ENCODE measurements at places on chromosomes 7 and 10.

DNA sequence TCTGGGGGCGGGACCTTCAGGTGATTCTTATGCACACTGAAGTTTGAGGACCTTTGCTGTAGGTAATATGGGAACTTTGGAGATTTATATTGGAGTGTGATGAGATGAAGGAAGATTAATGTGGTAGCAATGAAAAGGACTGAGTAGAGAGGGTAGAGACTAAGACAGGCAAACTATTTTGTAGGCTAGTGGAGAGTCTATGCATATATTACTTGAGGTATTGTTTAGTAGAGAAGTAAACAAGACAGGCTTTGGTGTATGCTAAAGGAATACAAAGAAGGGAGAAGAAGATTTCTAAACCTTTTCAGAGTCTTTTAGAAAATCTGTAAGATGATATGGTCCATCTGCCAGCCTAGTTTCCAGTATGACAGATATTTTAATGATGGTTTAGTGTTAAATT lies 129.1 kb downstream of the EXOC4 start:
- DNase-seq, result no peak

DNA sequence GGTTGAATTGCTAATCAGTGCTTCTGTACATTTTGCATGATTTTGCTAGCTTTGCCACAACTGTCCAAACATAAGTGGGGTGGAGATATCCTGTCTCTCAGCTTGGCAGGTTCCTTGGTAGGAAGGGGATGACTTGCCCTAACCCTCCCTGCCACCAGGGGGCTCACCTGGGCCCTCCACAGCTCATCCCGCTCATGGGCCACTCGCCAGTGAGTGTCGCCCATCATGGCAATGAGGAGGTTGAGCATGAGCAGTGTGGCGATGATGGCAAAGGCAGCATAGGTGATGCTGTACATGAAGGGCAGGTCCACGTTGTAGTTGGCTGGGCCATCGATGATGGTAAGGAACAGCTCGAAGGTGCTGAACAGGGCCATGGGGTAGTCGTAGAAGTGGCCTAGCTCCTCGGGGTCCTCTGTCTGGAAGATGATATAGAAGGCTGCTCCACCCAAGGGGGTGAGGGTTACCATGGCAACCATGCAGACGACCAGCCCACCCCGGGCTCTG lies 12.2 kb downstream of the TRPV6 start:
- no peak for DNase-seq

DNA sequence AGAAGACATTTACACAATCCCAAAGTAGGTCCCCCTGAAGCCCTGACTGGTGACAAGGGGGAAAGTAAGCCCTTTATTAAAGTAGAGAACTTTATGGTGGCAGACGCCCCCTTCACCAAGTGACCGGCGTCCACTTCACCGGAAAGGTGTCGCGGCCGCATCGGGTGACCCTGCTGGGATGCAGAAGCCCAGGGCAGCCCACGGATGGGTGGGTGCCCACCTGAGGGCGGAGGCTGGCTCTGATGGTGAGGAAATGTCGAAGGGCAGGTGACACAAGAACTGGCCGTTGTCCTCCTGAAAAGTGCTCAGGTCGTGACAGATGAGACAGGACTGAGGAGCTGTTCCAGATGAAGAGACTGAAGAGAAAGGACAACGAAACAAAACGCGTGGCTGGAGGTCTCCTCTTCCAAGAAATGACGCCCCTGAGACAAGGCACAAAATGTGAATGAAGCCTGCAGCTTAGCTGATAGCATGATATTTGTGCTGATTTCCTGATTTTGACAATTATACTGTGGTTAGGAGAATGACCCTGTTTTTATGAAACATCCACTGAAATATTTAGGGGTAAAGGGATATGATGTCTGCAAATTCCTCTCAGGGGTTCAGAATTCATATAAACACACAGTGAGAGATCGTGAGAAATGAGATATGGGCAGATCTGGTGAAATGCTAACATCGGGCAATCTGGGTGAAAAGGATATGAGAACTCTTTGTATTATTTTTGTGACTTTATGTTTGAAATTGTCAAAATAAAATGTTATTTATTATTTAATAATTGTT lies 123.9 kb downstream of the PRKAG2 start:
- DNase-seq, result no peak

DNA sequence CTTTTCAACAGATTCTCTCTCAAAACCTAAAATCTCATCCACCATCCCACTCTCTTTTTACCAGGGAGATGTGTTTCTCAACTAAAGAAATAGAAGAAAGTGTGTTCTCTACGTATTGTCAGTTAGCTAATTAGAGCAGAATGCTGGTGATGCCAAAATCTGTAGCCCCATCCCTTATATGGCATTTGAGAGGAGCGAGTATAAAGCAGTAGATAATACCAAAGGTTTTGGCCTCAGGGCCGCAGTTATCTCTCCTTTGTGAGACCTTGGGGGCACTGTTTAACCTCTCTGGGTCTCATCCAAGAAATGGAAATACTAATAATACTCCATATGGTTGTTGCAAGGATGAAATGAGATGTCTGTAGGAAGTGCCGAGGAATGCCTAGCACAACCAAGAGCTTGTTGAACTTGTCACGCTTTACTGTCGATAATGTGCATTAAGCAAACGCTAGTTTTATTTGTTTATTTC lies 456 bp upstream of the DLD start:
- DNase-seq, result no peak

GRCh38 chr10:25639646-25640045 lies 294.4 kb upstream of the MYO3A start:
- no peak for DNase-seq

DNA sequence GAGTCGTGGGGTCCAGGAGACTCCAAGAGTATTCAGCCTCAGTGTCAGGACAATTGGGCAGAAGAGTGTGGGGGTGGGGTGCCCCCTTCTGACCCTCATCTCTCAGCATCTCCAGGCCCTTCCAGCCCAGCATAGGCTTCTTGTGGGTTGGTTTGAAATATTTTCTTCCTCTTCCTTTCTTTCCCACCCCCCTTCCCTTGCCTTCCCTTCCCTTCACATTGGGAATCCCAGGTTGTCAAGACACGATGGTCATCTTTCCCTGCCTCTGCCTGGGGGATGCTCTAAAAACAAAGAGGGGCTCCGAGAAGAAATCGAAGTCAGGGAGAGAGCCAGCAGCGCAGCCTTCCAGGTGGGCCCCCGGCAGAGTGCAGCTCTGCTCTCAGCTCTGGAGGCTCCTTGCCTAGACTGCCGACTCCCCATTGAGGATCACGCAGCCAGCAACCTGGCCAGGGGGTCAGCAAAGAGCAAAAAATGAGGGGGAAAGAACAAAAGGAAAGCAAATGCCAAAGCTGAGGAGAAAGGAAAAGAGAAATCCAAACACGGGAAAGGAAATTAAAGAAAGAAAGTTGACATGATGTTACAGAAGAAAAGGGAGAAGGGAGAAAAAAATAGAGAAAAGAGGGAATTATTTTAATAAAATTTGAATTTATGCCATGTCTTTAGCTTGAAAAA lies 1.5 kb downstream of the PAX2 start:
- DNase-seq, result no peak

DNA sequence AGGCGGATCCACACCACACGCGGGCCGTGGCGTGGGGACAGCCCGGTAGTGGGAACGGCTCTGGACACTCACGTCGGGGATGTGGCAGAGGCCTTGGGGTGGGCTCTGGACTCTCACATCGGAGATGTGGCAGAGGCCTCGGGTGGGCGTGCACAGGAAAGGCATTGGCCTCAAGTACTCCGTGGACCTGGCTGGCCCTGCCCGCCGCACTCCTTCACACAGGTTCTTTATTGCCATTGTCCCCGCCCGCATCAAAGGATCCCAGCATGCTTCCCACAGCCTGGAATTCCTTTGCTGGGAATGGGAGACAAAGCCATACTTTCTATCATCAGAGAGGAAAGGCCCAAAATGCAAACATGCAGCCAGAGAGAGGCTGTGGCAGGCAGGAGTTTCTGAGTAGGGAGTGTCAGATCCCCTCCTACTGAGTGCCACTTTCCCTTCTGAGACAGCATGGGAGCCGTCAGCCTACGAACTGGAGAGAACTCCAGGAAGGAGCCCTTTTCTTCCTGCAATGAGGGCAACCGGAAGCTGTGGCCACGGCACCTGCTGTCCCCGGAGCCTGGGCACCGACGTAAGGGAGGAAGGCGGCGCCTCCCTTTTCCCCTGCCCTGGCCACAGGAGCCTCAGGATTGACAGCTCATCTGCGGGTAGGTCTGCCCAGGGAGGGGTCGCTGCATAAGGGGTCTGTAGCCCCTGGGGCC lies 51.5 kb downstream of the RBM17 start:
- DNase-seq, result no peak

GRCh38 chr10:78065611-78066010 lies 31.9 kb downstream of the RPS24 start:
- DNase-seq, result no peak

DNA sequence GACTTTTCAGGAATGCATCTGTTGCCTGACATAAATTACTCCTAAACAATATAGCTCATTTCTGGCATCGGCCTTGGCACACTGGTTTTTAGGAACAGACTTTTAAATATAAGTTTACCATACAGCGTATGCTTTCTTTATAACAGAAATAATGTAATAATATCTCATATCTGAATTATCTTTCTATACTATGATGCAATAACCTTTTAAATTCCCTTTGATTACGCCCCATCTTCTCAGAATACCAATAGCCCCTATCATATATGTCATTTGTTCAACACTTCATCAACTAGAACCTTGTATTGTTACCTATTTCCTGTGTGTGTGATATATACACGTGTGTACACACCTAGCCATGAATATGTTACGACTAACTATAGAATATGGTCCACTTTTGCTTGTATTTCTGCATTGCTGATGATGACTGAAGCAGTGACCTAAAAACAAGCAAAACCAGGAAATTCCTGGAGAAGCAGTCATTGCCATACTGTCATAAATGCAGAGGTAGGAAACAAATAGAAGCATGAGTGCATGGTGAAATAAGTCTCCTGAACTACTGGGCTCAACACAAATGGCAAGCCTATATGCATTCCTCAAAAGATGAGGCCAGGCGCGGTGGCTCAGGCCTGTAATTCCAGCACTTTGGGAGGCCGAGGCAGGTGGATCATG lies 618.4 kb upstream of the NRP1 start:
- DNase-seq, result no peak

DNA sequence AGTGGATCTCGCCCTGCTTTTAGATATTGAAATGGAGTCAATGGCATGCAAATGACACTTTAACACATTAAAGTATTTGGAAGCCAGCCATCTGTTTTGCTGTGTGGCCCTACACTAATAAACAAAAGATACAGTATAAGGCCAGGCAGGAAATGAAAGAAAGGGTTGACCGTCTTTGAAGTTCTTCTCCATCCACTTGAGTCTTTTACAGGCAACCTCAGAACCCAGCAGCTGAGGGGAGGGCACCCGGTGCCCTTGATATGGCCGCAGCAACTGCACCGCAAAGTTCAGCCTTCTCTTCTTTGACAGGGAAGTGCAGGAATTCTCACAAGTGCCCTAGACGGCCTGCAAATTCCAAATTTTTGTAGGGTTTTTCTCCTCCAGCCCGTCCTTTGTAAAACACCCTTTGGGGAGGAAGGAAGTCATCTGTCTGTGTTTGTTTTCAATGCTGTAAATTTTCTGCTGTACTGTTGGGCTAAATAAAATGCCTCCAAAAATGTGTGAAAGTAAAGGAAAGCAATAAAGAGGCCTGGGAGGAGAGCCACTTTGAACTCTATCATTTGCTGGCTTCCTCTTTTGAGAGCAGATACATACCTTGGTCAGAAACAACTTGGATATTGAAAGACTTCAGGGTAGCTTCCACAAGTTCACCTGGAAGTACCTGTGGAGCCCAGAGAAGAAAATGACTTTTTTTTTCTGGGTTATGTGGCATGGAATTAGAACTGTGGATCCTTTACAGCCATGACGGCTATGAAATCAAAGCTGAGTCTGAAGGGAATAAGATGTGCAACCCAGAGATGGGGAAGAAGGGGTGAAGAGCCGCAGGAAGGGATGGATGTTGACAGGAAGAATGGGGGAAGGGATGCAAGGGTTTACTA lies 3.6 kb downstream of the HOXA1 start:
- DNase-seq, result no peak

GRCh38 chr7:48899932-48900331 lies 24.4 kb upstream of the CDC14C start:
- no peak for DNase-seq

GRCh38 chr7:130893441-130893894 lies 159.5 kb upstream of the KLF14 start:
- DNase-seq, result no peak

GRCh38 chr7:23593706-23594105 lies 3.5 kb upstream of the CCDC126 start:
- DNase-seq, result no peak

DNA sequence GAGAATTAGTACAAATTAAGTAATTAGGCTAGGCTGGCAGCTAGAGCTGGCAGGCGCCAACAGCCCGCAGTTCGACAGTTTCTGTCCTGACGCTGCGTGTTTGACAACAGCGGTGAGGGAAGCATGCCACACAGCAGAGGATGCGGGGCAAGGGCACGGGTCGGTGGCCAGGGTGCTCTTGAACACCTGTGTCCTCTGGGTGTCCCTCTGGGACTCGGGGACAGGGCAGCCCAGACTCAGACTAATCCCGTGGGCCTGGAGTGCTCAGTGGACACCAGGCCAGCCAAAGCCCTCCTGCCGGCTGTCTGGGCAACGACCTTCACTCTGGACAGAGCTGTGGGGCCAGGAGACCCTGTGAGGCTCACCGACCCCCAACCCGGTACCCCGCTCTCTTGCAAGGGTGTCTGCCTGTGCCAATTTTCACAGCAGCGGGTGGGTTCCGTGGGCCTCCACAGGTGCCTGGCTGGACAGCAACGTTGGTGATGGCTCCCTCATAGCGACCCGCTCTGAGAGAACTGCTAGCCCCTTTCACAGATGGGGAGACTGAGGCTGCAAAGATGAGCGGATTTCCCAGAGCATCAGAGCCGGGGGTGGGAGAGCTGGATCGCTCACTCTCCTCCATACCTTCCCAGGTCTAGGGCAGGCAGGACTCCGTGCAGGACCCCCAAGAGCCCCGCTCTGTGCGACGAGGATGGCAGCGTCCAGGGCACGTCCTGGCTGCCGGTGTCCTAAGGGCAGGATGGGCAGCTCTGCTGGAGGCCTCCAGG lies 48.5 kb downstream of the FOXL3 start:
- DNase-seq, result no peak

DNA sequence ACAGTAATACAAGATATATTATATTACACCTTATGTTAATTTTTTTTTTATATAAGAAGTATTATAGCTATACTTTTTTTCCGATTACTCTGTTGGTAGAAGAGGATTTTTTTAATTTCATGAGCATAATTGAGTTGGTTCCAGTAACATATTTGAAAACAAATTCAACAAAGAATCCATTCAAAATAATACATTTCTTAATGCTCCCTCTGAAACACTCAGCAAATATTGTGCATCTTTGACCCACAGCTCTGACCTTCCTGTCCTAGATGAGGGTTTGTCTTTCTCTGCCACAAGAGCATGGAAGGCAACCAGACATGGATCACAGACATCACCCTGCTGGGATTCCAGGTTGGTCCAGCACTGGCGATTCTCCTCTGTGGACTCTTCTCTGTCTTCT lies at the start of gene OR2A2:
Gene OR2A2 (plus strand): TSS at position 301 of the 400 bp plus-strand sequence. CDS start 0 bp downstream, at position 301.
- DNase-seq, result no peak

Measured in NCI-H345 (cell line).